ENCODE measurements at places on chromosomes 7 and 10.

DNA sequence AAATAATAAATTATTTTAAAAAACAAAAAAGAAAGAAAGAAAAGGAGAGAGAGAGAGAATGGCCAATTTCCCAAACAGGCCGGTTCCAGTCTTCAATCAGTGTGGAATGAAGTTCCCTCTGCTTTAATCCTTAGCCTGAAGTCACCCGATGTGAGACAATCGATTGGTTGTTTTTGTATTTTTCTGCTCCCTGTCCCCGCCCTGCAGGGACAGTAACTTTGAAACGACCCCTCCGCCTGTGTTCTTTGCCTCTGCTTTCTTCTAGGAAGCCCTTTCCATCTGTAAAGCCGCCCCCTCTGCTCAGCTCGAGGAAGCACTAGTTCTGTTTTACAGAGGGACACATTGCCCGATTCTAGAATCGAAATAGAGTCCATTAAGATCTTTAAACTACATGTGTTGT is 33.4 kb downstream of the FOXL3 start:
- DNase-seq = no peak

- DNase-seq = no peak
Measured at GRCh38 chr7:124566583-124566982, 199.0 kb downstream of the GPR37 start.

DNA sequence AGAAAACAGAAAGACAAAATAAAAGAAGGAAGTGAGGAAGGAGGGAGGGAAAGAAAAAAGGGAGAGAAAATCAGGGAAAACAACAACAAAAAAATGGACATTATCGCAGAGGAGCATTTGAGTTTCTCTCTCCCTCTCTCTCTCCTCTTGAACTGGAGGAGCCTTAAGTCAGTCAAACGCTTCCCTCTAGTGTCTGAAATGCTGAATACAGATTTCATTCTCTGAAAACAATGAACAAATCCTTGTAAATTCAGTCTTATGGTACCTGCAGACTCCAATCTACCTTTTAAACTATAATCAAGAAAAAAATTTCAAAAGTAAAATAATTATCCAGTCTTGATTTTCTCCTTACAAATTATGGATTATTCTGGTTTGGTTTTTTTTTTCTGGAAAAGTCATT is 89.2 kb upstream of the PFKP start:
- DNase-seq = peak; percentile 73

- DNase-seq = no peak
Measured at GRCh38 chr10:72503241-72503640, 122.6 kb downstream of the MICU1 start.

DNA sequence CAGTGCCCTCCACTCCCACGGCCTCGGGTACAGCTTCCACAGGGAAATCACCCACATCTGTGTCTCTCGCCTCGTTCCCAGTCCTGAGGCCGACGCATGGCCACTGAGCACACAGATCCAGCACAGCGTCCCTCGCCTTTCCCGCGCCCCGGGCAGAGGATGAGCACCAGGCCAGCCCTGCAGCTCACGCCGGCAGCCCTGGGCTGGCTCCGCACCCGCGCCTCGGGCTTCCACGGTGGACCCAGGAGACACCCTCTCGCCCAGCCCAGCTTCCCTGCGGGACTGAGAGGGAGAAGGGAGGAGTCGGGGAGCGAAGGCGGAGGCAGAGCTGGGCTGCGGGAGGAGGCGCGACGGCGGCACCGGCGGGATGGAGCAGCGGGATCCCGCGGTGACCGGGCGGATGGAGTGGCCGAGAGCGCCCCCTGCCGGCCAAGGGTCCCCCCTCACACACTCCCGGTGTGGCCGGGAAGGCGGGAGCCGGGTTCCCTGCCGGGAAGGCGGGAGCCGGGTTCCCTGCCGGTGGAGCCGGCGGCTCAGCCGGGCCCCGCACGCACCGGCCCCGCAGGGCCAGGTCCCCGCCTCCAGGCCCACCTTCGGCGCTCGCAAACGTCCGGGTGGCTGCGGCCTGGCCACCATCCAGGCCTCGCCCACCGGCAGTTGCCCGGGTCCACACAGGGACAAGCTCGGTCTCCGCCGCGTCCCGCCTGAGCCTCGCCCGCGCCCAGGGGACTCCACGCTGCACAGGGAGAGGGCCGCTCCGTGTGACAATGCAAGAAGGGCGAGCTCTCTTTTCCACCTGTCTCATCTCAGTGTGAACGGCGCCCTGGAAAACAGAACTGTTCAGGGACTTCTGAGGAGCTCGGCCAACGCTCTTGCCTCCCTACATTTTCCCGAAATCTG is 110.3 kb upstream of the LANCL2 start:
- DNase-seq = peak; percentile 78

GRCh38 chr7:81308643-81309322 is 389.9 kb upstream of the SEMA3C start:
- DNase-seq = no peak

DNA sequence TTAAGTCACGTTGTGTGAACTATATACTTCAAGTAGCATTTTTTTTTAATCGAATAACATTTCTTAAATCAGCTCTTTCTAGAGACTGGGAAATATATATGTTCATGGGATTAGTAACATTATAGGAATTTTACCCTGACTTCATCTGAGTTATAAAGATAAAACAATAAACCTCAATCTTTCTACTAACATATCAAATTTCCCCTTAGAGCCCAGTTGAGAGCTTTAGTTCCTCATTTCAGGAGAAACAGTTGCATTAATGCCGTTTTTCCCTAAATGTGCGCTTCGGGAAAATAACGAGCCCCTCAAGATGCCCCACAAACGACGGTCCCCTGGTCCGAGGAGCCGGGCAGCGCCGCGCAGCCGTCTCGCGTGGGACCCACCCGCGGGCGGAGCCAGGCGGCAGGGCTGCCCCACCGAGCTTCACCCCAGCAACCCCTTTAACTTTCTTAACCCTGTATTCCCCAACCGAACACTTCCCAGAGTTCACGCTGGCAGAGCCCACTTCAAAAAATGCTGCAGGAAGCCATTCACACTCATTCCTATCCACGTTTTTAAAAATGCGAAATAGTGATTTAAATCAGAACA is 152.5 kb upstream of the YAE1 start:
- no peak for DNase-seq

- no peak for DNase-seq
Measured at GRCh38 chr7:151727579-151728285, 149.2 kb downstream of the PRKAG2 start.

DNA sequence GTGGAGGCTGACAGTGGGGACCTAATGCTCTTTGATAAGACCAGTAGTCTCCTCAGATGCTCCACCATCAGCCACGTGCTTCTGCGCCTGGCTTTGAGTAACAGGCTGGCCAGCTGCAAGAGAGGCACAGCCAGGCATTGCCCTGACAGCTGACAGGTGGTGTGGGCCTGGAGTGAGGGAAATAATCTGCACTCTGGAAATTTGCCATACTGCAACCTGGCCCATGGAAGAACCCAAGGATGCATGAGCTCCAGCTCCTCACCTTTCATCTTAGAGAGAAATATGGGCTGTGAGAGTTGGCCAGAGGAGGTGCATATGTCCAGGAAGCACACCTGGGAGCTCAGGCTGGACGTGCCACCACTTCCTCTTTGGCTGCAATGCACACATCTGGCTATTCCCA is 118.9 kb downstream of the PLXDC2 start:
- no peak for DNase-seq

Data from NCI-H1092 (cell line).